ENCODE measurements at places on chromosomes 7 and 10.

DNA sequence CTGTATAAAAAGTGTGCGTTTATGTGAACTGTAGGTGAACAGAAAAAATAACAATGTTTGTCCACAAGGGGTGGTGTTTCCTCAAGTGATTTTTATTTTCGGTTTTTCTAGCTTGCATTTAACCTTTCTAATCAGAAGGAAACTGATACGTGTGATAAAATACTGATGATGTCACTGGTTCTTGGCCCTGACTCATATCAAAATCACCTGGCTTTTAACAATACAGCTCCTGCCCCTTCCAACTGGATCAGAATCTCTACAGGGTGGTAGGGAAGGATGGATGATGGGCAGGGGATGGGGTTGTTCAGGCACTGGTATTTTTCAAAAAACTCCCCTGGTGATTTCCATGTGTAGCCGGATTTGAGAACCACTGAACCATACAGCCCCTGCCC is 10.9 kb downstream of the NPFFR1 start:
- DNase-seq = no peak

- DNase-seq = no peak
Observed at GRCh38 chr10:25068152-25069058, 52.0 kb downstream of the THNSL1 start.

DNA sequence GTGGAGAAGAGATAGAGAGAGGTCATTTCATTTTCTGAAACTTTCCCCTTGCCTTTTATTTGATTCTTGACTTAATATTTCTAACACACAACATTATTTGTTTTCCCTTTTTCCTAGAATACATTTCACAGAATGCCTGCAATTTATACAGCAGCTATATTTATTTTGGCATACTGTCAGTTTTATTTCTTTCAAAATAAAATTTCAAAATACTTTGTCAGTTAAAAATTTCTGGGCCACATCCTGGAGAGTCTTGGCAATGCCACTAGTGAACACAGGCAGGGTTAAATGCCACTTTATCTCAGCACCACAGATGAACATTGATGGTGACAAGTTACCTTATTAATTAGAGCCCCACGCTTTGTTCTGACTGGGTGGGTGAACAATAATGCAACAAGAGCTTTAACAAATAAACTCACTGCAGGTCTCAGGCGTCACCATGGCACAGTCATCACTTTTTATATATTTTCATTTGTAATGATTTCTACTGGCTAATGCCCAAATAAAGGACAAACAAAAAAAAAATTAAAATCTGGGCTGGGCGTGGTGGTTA is 494.0 kb downstream of the KIF20B start:
- no peak for DNase-seq

DNA sequence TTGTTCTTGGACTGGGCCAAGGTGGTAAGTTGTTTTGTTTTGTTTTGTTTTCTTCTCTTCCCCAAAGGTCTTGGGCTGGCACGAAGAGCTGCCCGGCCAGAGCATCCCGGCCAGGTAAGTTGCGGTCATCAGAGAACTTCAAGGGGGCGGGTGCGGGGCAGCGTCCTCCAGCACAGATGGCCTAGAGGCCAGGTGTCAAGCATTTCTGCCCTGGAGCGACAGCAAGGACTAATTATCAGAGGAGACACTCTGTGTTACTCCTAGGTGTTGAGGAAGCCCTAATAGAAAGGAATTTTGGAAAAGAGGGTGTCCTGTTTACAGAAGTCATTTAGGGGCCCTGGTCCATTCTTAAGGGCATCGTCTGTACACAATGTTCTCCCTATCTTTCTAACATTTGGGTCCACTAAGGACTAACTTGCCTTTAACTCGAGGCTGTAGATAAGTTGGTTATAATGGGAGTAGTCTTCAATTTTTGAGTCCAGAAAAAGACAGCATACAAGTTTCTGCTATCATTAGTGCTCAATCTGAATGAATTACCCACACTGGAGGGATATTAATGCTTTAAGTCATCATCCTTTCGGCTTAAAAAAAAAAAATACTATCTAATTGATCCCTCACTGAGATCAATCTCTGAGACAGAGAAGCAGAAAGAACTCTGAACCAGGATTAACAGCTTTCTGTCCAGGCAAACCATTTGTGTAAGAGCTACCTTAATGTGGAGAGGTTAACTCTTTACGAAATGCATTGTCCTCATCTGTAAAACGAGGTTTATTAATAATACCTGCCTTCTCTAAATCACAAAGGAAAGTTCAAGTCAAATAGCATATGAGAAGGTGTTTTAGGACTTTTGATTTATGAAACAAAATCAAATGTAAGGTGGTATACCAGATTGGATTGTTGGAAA is 1.5 kb downstream of the ITGB8 start:
- no peak for DNase-seq

DNA sequence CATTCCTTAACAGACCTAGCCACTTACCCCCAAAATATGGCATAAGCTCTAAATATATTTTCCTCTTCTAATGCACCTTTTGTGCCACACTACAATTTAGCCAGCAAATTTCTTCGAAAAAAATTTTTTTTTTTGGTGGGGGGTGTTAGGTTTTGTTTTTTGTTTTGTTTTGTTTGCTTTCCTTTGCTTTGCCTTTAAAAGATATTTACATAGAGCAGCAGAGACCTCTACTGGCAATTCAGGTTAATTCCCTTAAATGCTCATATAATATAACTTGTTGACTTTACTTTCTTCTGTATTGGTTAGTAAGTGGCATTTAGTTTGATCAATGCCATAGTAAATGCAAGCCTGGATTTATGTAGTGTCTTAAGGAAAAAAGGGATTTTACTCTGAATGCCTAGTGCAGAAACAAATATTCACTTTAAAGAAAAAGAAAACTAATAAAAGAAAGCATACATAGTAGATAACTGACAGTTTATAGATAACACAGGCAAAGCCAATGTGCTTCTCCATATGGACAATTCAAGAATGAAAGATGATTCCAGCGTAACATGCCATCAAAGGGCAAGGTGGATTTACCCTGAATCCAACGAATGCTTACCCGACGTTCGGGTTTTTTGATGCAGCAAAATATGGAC is 1250.6 kb downstream of the GATA3 start:
- no peak for DNase-seq

GRCh38 chr7:130298544-130299326 is 5.8 kb downstream of the CPA4 start:
- DNase-seq = no peak
